Activated CD4-positive, CD25-positive, alpha-beta regulatory T cell (primary cell): ENCODE measurements at places on chromosomes 2 and 18.

GRCh38 chr2:39587641-39588040 lies 78.1 kb upstream of the TMEM178A start:
- DNase-seq: no peak

DNA sequence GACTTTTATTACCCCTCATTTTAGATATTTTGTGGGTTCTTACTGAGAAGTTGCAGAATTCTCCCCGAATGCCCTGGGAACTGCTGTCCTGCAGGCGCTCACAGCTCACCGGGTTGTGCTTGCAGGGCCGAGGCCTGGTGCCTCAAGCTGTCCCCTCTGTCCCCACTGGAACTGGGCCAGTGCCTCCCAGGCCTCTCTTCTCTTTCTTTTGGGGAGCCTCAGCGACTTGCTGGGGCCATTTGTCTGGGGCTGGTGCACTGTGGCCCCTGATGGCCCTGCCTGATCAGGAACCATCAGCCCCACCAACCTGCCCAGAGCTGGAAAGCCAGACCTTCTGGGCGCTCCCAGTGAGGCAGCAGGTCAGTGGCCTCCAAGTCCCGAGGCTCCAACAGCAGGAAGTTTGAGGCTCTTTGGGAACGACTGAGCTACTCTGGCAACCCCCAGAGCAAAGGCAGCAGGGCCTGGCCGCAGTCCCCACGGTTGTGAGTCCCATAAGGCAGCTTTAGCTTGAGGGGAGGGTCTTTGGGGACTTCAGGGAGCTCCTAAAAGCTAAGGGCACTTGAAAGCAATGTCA lies 14.7 kb upstream of the NEU4 start:
- DNase-seq: no peak

DNA sequence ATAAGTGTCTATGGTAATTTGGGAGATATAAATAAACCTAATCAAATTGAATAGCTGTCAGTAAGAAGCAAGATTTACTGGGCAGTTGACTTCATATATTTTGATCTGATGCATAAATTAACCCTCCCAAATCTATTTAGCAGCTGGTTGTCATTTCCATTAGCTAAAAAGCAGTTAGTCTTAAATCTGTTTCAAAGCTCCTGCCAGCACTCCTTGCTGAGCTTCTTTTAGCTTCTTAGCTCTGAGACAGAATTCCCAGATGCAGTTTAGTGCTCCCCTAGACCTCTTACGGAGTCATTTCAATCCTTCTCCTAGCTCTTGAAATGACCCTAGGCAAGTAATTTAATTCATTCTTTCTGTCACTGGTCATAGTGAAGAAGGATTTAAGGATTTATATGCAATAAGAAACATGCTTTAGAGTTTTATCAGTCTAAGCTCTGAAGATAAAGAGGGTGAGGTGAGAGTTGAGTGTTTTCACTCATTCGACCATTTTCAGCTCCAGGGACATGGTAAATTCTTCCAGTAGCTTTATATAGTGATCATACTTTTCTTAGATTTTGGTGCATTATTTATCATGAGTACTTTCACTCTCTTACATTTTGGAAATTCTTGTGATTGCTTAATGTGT lies 98.9 kb downstream of the PHLPP1 start:
- DNase-seq: no peak

GRCh38 chr2:123644053-123644452 lies 381.0 kb upstream of the CNTNAP5 start:
- DNase-seq: no peak

DNA sequence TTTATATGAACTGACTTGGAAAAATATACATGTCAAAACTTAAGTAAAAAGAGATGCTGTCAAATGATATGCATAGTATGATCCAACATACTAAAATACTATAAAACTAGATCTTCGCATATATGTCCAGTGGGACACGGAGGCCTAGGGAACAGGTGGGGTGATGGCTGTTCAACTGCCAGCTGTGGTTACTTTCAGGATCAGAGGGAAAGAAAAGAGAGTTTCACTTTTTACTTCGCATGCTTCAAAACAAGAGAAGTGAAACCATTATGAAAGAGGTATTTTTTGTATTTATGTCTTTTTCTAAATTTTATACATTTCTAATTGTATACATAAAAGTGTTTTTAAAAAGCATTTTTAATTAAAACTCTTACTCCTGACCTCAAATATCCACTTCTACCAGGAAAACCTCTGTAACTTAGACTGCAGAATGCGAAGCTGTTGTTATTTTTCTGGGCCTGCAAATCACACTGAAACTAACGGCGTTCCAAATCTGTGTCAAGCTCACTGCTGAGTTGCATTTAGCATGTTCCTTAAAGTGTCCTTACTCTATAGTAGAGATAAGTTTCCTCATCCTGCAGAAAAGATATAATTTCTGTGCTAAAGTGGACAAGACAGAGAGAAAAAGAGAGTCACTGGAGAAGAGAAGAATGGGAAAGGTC lies 97.8 kb upstream of the SLC35G4 start:
- no peak for DNase-seq

DNA sequence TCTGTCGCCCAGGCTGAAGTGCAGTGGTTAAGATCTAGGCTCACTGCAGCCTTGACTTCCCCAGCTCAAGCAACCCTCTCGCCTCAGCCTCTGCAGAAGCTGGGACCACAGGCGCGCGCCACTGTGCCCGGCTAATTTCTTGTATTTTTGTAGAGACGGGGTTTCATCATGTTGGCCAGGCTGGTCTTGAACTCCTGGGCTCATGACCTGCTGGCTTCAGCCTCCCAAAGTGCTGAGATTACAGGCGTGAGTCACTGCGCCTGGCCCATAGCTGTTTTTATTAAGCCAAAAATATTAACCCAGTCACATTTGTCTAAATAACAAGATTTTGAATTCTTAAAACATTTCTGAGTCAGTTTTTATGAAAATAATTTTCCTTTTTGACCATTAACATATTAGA lies 6.3 kb upstream of the SFT2D3 start:
- no peak for DNase-seq

DNA sequence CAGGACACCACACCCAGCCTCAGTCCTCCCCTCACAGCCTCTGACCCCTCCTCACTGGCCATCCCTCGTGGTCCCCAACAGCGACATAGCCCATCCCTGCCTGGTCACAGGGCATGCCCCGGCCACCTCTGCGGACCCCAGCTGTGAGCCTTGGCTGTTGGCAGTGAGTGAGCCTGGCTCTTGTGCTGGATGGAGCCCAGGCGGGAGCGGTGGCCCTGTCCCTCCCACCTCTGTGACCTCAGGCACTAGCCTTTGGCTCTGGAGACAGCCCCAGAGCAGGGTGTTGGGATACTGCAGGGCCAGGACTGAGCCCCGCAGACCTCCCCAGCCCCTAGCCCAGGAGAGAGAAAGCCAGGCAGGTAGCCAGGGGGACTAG lies 7.9 kb downstream of the DES start:
- no peak for DNase-seq

DNA sequence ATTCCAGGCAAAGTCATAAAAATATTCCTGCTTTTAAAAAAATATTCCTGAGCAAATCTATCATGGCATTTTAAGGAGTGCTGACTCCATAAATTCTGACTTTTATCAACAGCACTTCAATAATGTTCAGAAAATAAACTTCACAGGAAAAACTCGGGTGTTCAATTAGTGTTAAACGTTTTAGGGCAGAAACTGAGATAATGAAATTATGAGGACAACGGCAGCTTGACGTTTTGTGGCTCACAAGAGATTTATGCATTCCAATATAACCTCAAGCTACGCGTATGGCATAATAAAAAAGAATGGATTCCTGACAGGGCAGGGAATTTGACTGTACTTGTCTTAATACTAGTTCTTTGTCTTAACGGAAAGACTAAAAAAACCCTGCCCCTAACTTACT lies 133.2 kb downstream of the ICOS start:
- no peak for DNase-seq

DNA sequence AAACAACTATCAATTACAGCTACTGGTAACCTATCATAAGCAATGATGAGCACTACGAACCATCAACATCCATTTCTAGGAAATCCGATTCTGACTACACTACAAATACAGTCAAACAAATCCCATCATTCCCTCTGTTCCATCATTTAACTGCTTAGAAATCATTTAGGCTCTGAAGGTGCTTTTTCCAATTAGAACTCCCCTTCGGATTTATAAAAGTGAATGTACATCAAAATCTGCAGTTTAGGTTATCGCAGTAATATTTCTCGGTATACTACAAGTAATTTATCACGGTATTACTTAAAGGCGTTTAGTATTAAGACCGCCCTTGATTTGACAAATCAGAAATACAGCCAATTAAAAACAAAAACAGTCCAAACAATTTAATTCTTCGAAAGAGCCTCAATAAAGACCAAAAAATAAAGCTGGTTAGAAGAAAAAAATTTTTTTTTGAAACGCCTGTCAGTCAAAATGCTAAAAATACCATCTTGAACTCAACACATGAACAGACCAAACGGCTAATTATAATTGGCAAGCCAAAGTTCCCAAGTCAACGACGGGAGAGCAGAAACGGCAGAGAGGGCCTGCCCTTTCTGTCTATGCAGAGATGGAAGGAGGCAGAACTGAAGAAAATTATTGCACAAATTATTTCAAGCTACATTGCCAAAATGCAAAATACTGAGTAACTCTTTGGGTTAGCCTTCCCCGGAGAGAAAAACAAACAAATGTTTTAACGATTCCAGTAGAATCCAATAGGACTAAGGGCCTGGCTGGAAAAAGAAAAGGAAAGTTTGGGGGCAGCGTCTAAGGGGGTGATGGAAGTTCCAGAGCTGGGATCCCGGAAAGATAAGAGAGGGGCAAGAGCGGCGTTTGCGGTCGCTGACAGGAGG lies 1.2 kb downstream of the VPS54 start:
- no peak for DNase-seq

- DNase-seq: no peak
Measured at GRCh38 chr2:8121022-8121825, 560.6 kb upstream of the ID2 start.

- no peak for DNase-seq
Measured at GRCh38 chr2:235311044-235311443, 182.8 kb upstream of the AGAP1 start.

GRCh38 chr2:240561325-240561971 lies 1.3 kb downstream of the DUSP28 start:
- no peak for DNase-seq

DNA sequence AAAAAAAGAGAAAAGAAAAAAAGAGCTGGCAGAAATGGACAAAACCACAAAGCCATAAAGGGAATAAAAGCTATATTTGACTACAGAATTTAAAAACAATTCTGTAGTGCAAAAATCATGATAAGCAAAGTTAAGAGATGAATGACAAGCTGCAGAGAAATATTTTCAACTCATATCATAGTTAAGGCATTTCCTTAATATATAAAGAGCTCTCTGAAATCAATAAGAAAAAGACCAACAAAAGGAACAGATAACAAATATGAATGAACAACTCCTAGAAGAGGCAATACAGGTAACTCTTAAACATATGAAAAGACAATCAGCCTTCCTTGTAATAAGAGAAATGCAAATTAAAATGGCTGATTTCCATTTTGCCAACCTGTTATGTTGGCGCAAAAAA lies 26.2 kb downstream of the OTOF start:
- DNase-seq: no peak

DNA sequence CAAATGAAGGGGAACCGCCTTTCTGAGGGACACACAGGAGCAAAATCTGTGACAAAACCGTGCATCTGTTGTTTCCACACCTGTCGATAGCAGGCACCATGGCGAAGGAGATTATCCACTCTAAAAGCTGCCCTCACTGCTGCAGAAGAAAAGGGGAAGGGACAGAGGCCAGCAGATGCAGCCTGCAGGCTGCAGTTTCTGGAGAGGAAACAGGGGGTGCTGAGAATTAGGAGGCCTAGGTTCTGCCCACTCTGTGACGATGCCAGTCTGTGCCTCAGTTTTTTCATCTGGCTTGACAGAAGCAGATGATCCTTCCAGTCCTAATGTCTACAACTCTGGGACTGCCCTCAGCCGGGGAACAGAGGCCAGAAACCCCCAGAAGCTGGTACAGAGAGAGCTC lies 17.7 kb downstream of the PAX8 start:
- no peak for DNase-seq

GRCh38 chr2:72414137-72414760 lies 266.6 kb upstream of the CYP26B1 start:
- no peak for DNase-seq

DNA sequence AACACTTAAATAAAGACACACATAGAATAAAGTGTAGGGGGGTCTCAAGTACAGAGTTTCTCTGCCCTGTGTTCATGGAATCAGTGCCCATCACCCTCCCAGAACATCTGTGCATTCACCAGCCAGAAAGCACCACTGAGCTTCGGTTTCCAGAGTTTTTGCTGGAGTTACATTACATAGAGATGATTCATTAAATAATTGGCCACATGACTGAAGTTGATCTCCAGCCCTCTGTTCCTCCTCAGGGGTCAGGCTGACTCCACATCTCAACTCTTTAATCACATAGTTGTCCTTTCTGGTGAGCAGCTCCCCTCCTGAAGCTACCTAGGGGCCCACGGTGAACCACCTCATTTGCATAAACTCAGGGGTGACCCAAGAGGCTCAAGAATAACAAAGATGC lies 129.8 kb downstream of the METTL4 start:
- no peak for DNase-seq

DNA sequence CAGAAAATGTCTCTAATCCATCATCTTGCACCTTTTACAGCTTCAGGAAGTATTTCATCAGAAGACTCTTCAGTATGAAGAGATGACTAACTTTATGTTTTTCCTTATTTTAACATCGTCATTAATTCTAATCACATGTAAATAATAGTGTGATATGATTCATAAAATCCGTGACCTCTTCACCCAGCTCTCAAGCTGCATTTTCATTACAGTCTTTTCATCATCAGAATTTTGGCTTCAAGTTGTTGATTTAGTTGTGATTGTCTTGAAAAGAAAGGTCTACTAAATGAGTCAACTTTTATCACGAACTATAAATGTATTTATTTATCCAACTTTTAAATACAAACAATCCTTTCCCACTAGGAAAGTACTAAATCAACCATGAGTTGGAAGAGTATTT lies 410.3 kb downstream of the LRP1B start:
- no peak for DNase-seq

- DNase-seq: no peak
Measured at GRCh38 chr2:84839851-84840250, 41.0 kb downstream of the TRABD2A start.

DNA sequence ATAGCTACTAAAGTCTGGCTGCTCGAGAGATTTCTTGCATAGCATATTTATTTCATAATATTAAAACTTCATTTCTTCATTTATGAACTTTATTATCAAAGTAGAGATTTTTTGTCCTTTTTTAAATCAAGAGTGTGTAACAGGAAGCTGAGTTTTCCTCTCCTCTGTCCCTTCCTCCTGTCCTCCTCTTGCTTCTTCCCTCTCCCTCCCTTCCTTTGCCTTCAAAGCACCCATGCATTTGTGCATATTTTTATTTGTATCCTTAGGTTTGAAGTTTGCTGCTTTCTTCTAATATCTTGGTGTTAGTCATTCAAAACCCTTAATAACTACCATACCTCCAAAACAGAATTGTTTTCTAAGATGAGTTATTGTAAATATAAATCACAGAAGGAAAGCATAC lies 174.6 kb downstream of the SNTG2 start:
- no peak for DNase-seq

- no peak for DNase-seq
Measured at GRCh38 chr2:27664154-27664574, 475 bp downstream of the SLC4A1AP start.

- no peak for DNase-seq
Measured at GRCh38 chr2:151922845-151923666, 94.8 kb upstream of the ARL5A start.
